ENCODE measurements at places on chromosomes 2 and 18.

DNA sequence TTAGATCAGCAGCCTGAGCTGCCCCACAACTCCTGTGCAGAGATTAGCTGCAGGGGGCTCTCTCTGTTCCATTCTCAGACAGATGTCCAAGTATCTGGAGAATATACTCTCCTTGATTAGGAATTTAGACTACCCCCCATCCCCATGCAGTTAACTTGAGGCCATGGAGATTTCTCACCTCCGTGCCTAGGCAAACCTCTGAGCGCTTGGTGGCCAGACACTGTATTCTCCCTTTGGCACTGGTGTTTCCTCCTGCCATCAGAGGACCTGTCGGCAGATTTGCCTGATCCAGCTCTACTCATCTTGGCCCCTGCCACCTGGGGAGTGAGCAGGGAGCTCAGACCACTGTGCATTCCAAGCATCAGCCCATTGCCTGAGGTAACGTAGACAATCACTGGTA is 48.3 kb downstream of the ZNF804A start:
- DNase-seq: no peak

- peak; percentile 57 for DNase-seq
Measured at GRCh38 chr2:41782306-41783158, 265.3 kb upstream of the PKDCC start.

DNA sequence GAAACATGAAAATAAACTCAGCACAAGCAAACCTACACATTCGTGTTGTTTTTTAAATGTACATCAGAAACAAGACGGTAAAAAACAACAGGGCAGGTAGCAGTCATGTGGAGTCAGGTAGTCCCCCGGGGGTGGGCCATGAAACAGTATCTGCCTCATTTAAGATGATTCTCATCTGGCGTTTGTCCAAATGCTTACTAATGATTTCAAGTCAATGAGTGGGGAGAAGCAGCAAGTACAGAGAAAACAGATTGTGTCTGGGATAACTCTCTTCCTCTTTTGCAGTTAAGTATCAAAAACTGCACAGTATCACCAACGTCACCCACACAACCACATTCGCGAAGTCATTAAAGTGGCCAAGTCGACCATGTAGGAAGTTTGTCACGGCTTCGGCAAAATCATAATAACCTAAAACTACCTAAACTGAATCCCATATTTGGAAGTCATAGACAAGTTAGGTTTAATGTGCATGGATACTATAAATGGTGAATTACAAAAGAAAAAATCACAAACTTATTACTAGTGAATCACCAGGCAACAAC is 1.3 kb downstream of the LAPTM4A start:
- DNase-seq: no peak

- no peak for DNase-seq
Measured at GRCh38 chr2:65754219-65754618, 321.8 kb upstream of the SPRED2 start.

DNA sequence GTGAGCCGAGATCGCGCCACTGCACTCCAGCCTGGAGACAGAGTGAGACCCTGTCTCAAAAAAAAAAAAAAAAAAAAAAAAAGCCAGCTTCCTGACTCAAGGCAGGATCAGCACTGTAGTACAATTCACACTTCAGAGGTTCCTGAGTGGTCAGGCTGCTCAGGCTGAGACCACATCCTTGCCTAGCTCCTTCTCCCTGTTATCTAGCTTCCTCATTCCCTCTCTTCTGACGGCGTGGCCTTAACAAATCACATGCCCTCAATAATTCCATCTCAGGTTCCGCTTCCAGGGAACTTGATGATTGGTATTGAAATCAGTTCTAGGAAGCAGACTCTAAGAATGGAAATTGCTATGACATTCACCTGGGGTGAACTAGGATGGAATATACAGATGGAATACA is 29.8 kb upstream of the KDM3A start:
- DNase-seq: no peak

DNA sequence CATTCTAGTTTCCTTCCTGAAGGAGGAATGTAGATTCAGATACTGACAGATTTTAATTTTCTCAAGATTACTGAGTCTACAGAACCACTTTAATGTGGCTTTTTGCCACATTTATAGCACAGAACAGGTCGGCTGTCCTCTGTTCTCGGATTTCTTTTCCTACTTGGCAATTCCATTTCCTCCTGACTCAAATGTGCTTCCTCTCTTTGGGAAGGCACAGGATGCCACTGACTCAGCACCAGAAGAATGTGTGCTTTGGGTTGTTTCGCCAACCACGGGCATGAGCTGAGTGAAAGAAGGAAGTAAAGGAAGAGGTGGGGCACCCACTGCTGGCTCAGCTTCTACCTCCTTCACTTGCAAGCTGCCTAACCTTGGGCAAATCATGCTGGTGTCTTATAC is 970.6 kb upstream of the ACVR2A start:
- DNase-seq: no peak

DNA sequence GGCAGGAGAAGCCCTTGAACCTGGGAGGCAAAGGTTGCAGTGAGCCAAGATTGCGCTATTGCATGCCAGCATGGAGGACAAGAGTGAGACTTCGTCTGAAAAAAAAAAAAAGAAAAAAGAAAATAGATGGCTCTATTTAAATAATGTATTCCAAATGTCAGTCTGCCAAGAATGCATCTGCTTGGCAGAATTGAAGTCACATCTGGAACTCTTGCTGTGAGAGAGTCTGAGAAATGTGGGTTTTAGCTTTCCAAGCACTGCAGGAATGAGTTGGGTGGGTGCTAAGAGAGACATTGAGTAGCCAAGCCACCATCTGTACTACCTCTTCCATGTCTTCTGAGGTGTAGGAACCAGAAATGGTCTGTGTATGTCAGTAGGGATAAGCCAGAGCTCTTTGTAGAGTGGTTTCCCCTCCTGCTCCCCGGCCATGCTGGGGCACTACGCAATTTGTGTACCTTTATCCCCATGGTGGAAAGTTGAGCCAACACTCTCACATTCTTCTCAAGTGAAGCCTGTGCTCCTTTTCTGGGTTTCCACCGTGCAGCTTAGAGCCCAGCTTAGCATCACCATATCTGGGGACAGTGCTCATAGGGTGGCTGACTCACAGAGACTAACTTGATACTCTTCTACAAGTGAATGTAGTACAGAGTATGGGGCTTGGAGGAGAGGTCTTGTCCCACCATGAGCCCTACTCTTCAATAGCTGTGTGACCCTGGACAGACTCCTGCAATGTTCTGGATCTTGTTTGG is 25.3 kb downstream of the IL1F10 start:
- no peak for DNase-seq

DNA sequence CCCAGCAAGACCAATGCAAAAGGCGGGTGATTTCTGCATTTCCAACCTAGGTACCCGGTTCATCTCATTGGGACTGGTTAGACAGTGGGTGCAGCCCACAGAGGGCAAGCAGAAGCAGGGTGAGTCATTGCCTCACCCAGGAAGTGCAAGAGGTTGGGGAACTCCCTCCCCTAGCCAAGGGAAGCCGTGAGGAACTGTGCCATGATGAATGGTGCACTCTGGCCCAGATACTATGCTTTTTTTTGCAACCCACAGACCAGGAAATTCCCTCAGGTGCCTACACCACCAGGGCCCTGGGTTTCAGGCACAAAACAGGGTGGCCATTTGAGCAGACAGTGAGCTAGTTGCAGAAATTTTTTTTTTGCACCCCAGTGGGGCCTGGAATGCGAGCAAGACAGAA is 662.6 kb upstream of the ACVR2A start:
- no peak for DNase-seq

DNA sequence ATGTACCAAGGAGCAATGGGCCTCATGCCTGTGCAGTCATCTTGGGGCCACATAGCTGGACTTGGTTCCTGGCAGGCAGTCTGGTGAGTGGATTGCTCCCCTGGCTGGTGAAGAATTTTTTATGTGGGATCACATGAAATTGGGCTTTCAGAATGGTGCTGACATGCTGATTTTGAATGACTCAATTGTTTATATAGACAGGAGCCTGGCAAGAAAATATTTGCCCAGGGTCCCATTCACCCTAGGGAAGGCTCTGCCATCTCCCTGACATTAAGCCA is 266.9 kb downstream of the DYSF start:
- no peak for DNase-seq

DNA sequence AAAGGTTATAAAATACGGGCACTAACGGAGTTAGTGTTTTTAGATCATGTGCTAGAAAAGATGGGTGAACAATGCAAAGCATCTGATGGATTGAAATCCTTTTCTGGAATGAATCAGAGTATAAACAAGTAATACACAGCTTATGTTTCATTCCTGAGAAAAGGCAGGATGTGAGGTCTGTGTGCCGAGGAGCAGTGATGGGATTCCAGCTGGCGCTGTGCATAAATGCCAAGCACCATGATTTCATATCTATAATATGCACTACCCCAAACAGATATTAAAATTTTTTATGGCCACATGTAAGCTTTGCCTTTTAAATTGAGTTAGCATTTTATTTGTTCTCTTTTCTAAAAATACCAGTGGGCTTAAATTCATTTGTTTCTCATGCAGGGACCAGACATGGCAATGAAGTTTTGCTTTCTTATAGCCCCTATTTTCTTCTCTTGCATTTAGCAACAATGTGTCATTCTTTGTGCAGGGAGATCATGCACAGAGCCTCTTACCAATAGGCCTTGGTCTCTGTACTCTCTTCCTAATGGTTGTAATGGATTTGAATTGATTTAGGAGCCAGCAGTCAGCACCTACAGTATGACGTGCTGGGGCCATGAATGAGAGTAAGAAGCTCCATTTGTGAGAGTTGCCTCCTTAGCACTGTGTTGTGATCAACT is 323.9 kb downstream of the SLC8A1 start:
- no peak for DNase-seq

DNA sequence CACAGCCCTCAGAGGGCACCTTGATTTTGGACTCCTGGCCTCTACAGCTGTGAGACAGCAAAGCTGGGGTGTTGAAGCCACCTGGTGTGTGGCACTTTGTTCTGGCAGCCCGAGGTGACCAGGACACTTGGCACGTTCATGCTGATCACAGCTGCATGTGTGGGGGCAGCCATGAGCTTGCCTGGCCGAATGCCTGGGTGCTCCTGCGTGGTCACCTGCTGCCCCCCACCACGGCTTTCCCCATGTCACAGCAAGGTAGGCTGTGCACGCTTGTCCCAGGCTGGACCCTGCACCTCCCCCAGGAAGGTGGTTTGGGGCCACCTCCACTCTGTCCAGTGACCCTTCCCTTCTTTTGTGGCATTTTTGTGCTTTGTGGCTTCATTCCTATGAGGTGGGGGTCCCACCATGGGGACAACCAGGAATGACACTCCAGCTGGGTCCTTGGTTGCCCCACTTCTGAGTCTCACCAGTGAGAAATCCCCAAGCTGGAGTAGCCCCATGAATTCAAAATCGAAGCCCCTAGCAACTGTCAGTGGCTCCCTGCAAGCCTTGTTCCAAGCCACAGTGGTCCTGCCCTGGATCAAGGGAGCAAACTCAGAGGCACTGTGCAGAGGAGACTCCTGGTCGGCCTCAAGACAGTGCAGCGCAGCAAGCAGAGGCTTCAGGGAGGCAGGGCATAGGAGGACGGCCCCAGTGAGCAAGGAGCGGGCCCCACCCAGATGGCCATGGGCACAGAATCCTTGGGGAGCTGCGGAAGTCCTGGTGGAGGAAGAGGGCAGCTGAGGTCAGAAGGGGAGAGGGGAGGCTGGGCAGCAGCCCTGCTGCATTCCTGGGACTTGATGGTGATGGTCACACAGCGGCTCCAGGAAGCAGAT is 121.4 kb upstream of the HS6ST1 start:
- peak; percentile 42 for DNase-seq

DNA sequence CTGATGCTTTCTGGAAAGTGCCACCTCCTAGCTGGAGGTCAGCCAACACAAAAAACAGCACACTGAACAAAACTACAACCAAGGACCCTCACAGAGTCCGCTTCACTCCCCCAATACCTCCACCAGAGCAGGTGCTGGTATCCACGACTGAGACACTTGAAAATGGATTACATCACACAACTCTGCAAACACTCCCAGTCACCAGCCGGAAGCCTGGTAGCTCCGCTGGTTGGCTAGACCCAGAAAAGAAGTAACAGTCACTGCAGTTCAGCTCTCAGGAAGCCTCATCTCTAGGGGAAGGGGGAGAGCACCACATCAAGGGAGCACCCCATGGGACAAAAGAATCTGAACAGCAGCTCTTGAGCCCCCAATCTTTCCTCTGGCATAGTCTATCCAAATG is 175.4 kb downstream of the LCLAT1 start:
- DNase-seq: no peak

DNA sequence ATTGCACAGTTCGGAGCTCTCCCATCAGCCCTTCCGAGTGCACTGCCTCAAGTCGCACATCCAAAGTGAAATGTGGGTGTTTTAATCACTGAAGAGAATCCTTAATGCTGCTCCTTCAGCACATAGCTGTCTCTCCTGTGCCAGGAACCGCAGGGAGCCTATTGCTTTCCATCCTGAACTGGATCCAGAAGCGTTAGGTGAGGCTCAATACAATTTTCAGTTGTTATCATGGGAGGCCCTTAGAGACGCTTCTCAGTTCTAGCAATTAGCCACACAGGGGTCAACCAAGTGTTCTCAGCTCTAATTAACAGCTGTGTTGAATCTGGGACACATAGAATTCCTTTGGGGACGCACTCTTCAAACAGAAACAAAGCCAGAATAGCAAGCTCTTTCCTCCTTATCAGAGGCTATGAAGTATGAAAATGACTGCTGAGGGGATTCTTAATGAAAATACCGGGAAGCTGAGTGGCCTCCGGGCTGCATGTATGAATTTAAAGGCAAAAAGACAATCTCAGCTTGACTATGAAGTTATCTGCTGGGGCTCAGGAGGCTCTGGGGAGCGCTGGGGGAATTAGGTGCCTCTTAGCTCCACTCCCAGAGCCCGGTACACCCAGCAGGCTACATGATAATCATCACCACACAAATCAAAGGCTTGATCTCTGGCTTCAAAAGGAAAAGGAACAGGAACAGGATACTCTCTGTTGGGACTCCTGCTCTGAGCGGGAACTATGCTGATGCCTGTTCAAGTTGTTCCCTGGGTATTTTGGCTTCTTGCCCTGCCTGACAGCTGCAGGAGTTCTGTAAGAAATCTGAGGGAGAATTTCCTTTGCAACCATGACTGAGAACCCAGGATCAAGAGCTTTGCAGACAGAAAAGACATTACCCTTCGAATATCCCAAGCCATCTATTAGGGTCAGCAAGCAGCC is 55.4 kb upstream of the NCOA1 start:
- DNase-seq: peak; percentile 52

GRCh38 chr18:23133860-23134779 is 1.2 kb upstream of the CABLES1 start:
- DNase-seq: no peak

DNA sequence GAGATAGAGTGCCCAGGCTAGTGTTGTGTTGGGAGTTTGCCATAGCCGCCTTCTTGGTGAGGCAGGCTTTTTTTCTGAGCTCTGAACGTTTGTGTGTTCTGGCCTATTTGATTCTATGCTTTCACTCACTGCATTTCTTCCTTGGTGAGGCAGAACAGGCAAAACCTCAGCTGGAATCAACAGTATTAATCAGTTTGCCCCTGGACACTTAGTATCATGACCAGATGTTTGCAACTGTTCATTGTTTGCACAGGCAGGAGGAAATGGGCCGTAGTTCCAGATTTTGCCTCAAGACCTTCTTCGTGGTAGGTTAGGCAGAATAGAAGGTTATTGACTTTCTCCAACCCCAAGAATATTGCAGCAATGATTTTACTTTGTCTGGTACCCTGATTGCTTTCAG is 218.1 kb upstream of the RASGRP3 start:
- no peak for DNase-seq

- peak; percentile 35 for DNase-seq
Measured at GRCh38 chr2:9554921-9555296, 721 bp downstream of the ADAM17 start.
